NCI-H526 treated with DMSO at 0.1 percent for 48 hours (cell line): ENCODE measurements at places on chromosomes 5 and 9.

DNA sequence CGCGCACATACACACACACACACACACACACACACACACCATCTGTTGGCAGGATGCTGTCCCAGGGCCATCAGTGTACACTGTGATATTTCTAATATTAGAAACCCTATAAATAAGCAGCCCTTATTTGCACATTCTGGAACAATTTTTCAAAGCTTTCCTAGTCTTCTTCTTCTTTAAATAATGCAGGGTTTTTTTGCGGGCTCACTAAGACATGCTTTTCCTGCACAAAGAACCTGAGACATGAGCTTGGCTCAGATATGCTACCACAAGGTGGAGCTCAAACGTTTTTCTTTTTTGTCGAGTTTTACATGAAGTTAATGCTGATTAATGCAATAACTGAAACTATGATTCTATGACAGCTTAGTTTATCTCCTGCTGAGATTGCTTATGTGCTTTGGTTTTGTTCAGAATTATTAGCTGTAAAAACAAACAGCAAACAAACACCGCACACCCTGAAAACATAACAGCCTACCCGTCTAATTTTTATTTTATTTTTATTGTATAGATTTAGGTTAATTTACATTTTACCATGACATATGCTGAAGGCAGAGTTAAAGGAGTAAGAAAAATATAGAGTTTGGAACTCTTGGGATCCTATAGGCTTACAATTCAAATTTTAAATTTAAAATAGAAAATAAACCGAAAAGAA is 95.8 kb downstream of the ALDH1A1 start:
- peak; percentile 20 for DNase-seq

DNA sequence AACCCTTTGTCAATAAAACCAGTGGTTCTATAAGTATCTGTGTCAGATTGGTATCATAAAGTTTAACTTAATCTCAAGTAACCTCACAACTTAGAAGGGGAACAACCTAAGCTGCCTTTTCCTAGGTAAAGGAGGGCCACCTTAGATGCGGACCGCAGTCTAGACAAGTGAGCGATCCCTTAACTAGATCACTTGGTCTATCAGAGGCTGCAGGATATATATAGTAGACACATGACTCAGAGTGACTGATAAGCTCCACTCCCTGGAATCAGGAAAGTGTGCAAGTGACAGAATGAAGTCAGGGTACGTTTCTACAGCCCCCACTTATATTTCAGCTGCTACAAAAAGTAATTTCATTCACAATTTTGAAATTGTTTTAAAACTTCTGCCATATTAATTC is 7.4 kb downstream of the REEP5 start:
- no peak for DNase-seq

- DNase-seq, result no peak
Observed at GRCh38 chr5:88829054-88829453, 53.9 kb downstream of the MEF2C start.

GRCh38 chr5:138641547-138642298 is 66.5 kb upstream of the HSPA9 start:
- DNase-seq, result peak; percentile 70

GRCh38 chr9:87063871-87064270 is 116.6 kb upstream of the GAS1 start:
- DNase-seq, result no peak
